Gastrocnemius medialis (tissue), 4 donors: ENCODE measurements at places on chromosomes 12 and 14. TPM values are rescaled to one million over a fixed set of nuclear protein-coding genes. Genes with fewer than 3 reads are reported as not detected.

The COL2A1 gene
- total RNA-seq, result not detected

DNA sequence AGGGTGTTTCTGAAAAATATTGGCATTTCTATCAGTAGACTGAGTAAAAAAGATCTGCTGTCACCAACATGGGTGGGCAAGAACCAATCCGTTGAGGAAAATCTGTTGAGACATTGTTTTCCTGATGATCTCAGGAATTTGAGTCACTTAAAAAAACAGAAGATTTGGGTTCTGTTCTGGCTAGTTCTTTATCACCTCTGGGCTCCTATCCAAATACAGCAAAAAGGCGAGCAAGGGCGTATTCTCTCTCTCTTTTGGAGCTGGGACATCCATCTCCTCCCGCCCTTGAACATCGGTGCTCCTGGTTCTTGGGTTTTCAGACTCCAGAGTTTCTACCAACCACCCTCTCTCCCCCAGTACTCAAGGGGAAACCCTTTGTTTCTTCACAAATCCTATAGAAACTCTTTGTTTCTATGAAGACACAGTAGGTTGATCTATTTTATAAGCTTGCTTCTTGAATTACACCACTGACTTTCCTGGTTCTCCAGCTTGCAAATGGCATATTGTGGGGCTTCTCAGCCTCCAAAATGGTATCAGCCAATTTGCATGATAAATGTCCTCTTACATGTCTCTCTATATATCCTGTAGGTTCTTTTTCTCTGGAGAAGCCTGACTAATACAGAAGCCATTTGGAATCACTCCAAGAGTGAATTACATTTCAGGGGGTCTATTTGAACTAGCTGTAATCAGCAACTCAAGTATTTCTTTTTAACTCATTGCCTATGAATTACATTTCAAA lies 263.9 kb upstream of the TMTC1 start:
- no peak overlapping the region for H3K27ac ChIP-seq
- no peaks in the 10 kb centered on the region for H3K27me3 ChIP-seq
- no peak overlapping the region for H3K4me3 ChIP-seq
- no peaks in the 10 kb centered on the region for H3K4me1 ChIP-seq
- no peak for DNase-seq

The TBX3 gene
- total RNA-seq, result 13.0 TPM

The TMEM106C gene
- 27.1 TPM for total RNA-seq
